ENCODE measurements at places on chromosomes 1 and 21.

GRCh38 chr1:59532102-59532501 lies 235.2 kb downstream of the FGGY start:
- DNase-seq: no peak

DNA sequence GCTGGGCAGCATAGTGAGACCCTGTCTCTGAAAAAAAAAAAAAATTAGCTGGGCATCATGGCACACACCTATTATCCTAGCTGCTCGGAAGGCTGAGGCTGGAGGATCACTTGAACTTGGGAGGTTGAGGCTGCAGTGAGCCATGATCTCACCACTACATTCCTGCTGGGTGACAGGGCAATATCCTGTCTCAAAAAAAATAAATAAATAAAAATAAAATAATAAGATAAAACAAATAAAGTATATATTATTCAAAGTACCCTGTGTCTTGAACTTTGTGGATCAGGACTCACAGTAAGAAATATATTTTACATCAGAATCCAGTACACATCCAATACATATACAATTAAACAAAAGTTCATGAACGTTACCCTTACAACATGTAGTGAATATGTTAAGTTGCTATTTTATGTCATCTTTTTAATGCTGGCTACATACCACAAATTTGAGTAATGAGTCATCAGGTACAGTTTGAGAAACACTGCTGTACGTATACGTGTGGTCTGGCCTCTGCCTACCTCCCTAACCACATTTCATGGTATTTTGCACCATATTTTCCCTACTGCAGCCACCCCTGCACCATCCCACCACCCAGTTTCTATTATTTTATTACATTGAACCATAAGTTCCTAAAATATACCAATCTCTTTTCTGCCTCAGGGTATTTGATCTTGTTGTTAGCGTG lies 4.4 kb downstream of the NME7 start:
- DNase-seq: no peak

DNA sequence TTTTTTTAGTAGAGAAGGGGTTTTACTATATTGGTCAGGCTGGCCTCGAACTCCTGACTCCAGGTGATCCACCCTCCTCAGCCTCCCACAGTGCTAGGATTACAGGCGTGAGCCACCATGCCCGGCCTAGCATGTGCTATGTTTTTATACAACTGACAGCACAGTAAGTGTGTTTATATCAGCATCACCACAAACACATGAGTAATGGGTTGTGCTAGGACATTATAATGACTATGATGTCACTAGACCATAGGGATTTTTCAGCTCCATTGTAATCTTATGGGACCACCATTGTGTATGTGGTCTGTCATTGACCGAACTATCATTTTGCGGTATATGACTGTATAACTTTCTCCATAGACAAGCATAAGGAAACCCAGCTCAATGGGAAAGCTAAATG lies 6.3 kb downstream of the LEFTY2 start:
- no peak for DNase-seq

DNA sequence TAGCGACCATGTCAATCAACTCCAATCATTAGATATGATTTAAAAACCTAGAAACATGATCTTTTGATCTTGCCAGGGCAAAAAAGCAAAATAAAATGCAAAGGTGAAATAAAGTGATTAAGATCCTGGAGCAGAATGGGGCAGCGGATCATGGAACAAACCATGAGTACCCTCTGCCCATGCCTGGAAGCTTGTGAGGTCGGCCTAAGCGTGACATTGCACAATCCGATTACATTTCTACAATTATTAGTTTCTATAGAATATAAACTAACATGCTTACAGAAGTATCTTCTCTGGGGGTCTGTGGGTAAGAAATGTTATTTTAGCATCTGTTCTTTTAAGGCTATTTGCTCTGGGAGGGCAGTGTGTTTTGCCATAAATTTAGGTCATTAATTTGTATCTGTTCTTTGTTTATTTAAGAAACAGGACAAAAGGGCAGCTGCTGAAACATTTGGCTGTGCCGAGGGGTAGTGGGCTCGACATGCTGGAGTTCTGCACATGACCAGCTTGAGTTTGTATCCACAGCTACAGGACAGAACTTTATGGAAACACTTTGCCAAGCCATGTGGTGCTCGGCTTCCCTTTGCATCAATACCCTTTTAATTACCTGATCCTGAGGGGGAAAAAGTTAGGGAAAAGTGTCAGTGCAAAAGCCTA lies 55.9 kb downstream of the ZBTB18 start:
- DNase-seq: no peak

DNA sequence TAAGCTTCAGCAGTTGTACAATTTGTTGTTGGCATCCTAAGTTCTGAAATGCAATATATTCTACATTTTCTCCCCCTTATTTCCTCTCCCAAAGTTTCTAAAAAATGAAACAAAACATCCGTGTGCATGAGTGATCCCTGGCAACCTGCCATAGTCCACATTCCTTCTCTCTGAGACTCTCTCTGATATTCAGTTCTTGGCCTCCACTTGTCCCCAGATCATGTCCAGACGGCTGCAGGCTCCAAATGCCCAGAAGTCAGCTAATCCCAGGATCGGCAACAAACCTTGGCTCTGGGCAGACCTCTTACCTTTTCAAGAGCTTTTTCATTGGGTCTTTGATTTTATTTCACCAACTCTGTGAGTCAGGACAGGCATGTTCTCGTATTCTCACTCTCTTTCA lies 187.8 kb downstream of the ETS2 start:
- DNase-seq: no peak

DNA sequence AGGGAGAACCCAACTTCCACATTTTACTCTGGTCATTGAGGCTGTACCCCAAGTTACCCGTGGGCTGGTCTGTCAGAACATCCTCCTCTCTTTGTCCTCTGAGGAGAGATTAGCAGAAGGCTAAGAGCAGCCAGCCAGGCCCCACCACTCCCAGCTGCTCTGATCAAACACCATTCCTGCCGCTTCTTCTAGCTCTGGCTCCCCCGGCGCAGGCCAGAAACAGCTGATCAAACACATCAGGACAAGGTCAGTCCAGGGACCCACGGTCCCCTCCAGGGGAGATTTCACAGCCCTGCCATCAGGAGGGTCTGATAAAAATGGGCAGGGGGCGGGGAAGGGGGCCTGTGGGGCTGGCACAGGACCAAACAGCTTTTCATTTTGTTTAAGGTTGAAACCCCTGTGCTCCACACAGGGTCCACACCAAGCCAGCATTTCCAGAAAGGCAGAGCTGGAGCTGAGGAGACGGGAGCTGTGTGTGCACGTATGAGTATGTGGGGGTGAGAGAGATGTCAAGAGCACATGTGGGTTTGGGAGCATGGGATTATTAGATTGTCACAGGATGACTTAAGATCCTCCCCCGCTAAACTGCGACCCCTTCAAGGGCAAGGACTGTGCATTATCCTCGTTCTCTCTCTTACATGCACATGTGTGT lies 29.9 kb upstream of the EPHA8 start:
- DNase-seq: no peak

DNA sequence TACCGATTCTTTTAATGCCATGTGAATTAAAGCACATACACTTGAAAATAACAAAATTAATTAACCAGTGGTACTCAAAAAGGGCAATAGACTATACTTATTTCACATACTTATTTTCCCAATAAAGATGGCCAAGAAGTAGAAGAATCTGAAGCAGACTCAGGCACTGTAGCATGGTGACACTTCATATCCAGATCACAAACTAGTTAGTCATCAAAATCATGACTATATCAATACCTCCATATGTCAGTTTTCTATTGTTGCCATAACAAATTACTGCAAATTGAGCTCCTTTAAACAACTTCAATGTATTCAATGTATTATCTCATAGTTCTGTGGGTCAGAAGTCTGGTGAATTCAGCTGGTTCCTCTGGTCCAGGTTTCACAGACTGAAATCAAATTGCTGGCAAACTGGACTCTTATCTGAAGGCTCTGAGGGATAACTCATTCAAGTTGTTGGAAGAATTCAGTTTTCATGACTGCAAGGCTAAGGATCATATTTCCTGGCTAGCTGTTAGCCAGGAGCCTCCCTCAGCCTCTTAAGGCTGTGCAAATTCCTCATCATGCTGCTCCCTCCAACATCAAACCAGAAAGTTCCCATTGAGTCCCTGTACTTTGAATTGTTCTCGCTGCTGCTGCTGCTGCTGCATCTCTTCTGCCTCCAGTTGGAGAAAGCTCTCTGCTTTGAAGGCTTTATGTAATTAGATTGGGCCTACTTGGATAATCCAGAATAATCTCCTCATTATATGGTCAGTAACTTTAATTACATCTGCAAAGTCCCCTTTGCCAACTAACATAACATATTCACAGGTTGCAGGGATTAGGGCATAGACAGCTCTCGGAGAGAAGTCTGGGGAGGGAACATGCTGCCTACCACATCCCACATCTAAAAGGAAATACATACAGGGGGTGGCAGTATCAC lies 91.5 kb downstream of the MRPL39 start:
- no peak for DNase-seq

DNA sequence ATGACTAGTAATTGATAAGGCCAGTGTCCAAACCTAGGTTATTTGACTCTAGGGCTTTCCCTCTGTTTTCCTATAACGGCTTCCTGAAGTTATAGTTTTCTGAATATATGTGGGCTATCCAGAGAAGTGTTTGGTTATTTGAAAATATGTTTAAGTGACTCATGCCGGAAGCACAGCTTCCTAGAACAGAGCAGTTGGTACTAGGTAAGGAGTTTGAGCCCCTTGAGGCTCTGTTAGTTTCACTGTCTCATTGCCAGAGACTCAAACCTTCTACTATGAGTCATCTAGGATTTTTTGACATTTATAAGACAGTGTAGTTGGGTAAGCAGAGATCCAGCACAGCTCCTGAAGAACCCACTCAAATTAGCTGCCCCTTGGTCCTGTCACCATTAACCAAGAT lies 27.1 kb upstream of the LEPR start:
- DNase-seq: no peak

GRCh38 chr1:85857991-85858390 lies 149.8 kb upstream of the ZNHIT6 start:
- DNase-seq: no peak

GRCh38 chr1:188949701-188950100 lies 1528.0 kb downstream of the BRINP3 start:
- no peak for DNase-seq

DNA sequence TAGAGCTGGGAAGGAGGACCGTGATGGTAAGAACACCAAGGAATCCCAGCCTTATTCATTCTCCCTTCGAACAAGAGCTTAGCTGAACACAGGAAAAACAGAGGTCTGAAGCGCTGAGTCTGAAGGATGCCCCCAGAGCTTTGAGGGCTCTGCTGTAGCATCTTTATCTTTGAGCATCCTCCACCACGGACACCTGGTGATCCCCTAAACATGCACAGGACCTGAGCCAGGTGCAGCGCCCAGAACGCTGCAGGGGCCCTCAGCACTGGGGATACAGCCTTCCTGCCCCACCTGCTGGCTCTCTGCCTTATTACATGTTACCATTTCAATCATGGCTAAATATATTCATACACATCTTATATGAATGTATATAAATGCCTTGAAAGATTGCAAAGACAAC lies 7.7 kb upstream of the GPATCH4 start:
- DNase-seq: no peak

DNA sequence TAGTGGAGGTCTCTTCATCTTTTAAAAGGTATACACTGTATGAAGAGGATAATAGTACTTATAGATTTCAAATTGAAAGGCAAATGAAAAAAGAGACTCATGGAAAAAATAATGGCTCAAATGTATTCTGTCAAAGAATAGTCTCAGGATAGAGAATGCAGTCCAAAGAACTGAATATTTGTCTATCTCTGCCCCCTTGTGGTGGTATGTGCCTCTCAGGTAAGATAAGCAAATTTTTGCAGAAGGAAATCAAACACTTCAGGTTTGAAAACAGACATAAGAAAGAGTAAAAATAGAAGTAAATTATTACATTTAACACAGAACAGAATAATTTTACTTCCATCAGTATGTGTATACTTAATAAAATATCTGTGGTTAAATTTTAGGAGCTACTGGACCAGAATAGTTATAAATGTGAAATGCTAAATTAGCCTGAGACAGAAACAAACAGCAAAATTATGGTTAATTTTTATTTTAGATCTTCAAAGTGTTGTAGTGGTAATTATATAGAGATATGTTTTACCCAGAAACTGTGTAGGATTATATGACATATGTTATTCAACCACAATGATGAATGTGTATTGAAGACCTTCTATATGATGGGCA lies 164.4 kb upstream of the PALMD start:
- DNase-seq: no peak

DNA sequence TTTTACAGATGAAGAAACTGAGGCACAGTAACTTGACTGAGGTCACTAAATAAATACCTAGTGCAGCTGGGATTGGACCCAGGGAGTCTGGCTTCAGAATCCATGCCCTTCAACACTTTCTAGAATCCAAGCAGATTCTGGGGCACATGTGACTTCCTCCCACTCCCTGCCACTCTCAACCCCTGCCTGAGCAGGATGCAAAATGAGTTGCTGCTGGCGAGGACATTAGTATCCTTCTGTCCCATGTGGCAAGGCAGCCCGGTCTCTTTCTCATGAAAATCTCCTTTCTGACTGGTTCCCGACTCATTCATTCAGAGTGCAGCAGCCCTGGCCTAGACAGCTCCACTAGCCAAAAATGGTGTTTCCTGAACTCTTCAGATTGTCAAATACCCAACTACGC lies 28.4 kb downstream of the TNNT2 start:
- DNase-seq: no peak
